ENCODE measurements at places on chromosomes 2 and 18. TPM values are rescaled to one million over a fixed set of nuclear protein-coding genes. Genes with fewer than 3 reads are reported as not detected.

The IL36A gene
- not detected for total RNA-seq

The GKN2 gene
- not detected for total RNA-seq

The CROCC2 gene
- not detected for total RNA-seq

The RAMP1 gene
- not detected for total RNA-seq

The RAB11FIP5 gene
- 19.0 TPM for total RNA-seq

The C1QL2 gene
- total RNA-seq: not detected

The EMX1 gene
- total RNA-seq: not detected

The EMILIN1 gene
- 2.3 TPM for total RNA-seq

The TEX44 gene
- not detected for total RNA-seq

The CYS1 gene
- 11.2 TPM for total RNA-seq

The IAH1 gene
- not detected for total RNA-seq

The SLC19A3 gene
- not detected for total RNA-seq

The GCG gene
- total RNA-seq: not detected

The MC4R gene
- not detected for total RNA-seq

The C2orf72 gene
- total RNA-seq: 27.9 TPM

All from G401 (cell line).